SIG-M5 (cell line): ENCODE measurements at places on chromosomes 7 and 10.

- DNase-seq, result no peak
Measured at GRCh38 chr10:33211106-33211878, 123.2 kb downstream of the NRP1 start.

DNA sequence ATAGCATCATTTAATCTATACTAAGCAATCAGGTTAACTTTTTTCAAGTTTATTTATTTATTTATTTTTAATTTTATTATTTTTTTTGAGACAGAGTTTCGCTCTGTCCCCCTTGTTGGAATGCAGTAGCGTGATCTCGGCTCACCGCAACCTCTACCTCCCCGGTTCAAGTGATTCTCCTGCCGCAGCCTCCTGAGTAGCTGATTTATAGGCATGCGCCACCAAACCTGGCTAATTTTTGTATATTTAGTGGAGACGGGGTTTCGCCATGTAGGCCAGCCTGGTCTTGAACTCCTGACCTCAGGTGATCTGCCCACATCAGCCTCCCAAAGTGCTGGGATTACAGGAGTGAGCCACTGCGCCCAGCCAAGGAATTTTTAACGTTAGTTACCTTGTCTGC is 635 bp upstream of the MYPN start:
- DNase-seq, result no peak

- no peak for DNase-seq
Measured at GRCh38 chr7:74013539-74014272, 14.3 kb upstream of the ELN start.

DNA sequence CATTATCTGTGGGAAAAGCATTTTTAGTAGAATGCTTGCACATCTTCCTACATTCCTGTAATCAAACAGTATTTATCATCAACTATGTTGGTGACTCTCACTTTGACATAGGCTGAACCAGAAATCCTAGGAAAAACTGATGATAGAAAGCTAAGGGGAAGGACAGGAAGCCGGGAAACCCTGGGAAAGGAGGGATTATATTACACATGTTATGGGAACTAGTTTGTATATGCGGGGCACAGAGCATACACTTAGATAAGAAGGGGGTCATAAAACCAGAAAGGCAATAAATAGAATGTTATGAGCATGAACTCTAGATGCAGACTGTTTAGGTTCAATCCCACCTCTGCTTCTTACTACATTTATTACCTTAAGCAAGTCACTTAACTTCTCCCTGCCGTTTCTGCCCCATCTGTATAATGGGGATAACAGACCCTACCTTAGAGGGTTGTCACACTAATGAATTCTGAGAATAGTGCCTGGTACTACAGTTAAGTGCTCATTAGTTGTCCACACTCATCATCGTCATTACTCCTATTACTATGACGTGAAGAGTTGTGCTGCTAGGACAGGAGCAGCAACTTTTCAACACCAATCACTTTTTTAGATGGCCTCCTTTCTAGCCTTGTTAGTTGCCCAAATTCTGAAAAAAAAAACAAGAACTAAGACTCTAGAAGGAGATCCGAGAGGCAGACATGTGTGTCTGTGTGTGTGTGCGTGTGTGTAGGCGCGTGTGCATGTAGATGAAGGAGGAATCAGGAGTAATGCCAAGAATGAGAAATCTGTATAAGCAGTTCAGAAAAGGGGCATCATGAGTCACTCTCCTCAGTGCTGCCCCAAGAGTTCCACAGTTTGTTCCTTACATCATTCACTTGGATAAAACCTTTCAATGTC is 52.2 kb downstream of the KMT2C start:
- DNase-seq, result no peak

- no peak for DNase-seq
Measured at GRCh38 chr7:104983076-104983577, 30.9 kb upstream of the KMT2E start.

DNA sequence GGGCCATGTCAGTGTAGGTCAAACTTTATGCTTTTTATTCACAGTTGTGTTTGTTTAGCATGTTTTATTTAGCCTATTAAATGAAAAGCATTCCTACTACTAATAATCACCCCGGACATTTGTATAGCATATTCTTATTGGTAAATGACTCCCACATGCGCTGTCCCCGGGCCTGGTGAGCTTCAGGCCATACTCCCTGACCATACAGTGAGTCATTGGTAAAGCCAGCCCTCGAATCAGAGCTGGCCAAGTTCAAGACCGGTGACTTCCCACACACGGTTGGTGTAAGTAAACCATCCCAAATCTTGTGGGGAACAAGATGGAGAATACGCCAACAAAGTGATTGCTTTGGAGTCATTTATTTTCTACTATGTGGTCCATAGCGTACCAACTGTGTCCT is 238.7 kb upstream of the TCF7L2 start:
- DNase-seq, result no peak

DNA sequence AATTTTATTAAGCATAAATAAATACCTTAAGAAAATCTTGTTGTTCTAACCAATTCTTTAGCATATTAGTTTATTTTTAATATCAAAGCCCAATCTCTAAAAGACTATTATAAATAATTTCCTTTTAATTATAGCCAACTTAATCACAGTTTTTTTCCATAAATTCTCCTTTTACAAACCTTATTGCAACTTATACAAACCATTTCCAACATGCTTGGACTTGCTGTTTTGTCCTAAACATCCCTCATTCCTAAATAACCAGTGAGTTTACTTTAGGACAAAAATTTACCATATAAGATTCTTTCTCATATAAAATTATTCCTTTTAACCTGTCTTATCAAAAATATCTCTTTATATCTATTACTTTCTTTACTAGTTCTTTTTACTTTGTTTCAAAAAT is 25.2 kb upstream of the LSM8 start:
- DNase-seq, result no peak

DNA sequence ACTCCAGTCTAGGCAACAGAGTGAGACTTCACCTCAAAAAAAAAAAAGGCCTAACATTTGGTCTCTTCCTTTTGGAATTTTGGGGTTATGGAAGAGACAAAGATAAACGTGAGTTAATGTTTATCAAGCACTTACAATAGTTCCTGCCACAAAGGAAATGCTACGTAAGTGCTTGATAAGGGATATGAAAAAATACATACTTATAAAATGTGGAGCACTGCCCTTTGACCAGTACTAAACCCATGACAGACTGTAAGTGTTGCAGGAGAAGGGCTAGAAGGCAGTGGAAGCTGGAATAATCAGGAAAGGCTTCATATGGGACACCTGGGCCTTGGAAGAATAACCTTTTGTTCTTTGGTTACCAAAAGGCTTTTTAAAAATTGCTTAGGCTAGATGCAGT is 25.5 kb downstream of the TMEM248 start:
- DNase-seq, result no peak

DNA sequence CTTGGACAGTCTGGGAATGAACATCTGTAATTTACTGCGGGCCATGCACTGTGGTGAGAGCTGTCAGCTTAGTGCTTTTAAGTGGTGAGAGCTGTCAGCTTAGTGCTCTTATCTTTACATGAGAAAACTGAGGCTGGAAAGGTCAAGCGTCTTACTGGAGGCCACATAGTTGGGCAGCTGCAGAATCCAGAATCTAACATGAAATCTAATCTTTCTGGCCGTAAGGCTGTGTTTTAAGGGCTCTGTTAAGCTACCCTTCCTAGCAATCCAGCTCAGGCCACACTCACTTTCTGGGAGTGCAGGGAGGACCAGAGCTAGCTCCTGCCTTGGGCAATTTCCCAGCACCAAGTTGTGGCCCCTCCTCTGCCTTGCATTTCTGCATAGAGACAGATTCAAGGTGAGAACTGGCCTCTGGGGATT is 70.2 kb downstream of the SORCS3 start:
- DNase-seq, result no peak

- DNase-seq, result no peak
Measured at GRCh38 chr10:15068802-15069201, 19.8 kb downstream of the ACBD7 start.

GRCh38 chr10:111835574-111835973 is 348.0 kb downstream of the GPAM start:
- no peak for DNase-seq

- DNase-seq, result no peak
Measured at GRCh38 chr10:9965341-9965740, 1052.3 kb upstream of the CELF2 start.

- DNase-seq, result no peak
Measured at GRCh38 chr10:12455766-12456165, 106.4 kb downstream of the CAMK1D start.

GRCh38 chr7:149280661-149281507 is 18.9 kb downstream of the ZNF783 start:
- no peak for DNase-seq

DNA sequence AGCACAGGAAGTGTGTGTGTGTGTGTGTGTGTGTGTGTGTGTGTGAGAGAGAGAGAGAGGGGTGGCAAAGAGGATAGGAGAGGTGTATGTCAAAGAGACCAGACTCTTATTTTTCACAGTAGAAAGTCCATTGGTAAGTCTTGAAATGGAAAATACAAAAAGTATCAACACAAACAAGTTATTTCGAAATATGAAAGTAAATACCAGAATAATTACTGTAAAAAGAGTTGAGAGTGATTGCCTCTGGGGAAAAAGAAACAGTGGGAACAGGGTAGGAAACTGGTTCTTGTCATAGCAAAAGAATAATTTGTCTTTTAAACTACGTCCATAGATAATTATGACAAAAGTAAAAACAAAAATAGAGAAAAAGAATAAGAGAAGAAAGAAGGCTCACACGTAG is 29.0 kb upstream of the EIF5AL1 start:
- no peak for DNase-seq

DNA sequence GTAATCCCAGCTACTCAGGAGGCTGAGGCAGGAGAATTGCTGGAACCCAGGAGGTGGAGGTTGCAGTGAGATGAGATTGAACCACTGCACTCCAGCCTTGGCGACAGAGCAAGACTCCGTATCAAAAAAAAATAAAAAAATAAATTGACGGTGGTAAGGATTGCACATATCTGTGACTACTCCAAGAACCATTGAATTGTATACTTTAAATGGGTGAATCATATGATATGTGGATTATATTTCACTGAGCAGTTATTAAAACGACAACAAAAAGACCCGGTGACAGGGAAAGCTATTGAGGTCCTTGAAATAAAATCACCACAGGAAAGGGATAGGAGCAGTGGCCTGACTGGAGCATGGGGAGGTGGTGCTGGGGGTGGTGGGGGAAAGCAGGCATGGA is 31.2 kb upstream of the COMTD1 start:
- DNase-seq, result no peak

DNA sequence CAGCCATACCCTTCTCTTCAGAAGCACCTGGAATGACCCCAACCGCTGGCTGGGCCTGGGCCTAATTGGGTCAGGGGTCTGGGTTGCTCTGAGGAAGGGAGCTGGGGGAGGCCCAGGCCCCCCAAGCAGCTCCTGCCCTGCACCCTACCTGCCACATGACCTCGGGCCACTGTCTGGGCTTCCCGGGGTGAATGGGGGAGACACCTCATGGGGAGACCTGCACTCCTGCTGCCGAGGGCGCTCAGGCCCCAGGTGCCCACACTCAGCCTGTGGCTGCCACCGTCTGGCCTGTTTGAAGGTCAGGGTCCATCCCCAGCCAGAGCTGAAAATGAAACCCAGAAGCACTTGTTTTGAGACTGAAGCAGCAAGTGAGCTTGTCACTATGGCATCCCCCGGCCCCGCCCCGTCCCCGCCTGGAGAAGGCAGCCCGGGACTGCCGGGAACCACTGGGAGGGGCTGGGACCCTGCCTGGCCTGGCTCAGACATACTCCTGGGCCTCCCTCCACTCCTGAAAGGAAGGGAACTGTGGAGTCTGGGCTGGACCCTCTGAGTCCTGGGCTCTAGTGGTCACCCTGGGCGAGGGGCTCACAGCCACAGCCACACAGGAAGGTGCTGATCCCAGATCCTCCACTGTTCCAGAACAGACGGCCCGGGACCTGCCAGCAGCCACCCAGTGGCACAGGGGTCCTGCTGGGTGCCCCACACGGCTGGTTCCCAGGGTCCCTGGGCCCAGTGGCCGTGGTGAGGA is 7.4 kb upstream of the MICALL2 start:
- DNase-seq, result no peak

DNA sequence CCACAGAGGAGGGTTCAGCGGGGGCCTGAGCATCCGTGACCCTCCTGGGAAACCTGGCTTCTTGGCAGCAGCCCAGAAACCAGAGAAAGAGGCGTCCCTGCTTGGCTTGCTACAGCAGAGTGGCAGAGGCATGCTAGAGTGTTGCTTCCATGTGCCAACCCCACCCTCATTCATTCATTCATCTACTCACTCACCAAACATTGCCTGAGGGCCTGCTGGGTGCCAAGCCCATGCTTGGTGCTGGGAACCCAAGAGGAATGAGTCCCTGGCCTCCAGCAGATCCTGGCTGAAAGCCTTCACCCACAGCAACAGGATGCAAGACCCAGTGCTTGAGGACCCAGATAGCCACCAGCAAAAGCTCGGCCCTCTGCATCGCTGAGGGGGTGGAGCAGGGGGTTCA is 129.0 kb downstream of the CDH23 start:
- no peak for DNase-seq

GRCh38 chr10:77144656-77145055 is 493.0 kb downstream of the KCNMA1 start:
- DNase-seq, result no peak

GRCh38 chr10:14917827-14918226 is 36.1 kb downstream of the DCLRE1C start:
- DNase-seq, result no peak

GRCh38 chr7:26664274-26664673 is 200.1 kb downstream of the SKAP2 start:
- DNase-seq, result no peak

DNA sequence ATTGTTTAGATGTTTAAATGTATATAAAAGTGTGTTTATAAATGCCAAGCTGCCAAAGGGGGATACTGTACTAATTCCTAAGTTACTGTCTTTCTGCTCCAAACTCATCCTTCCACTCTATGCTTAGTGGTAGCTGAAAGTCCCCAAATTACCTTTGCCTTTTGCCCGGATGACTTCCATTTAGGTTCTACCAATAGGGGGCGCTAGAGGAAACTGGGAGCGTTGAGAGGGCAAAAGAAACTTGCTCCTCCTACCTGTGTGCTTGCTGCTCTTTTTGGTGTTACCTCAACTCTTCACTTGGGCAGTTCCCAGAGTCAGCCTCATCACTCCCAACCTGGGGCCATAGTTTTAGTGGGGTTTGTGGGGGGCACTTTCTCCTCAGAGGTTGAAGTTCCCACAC is 5.9 kb upstream of the OR2A25 start:
- DNase-seq, result no peak

DNA sequence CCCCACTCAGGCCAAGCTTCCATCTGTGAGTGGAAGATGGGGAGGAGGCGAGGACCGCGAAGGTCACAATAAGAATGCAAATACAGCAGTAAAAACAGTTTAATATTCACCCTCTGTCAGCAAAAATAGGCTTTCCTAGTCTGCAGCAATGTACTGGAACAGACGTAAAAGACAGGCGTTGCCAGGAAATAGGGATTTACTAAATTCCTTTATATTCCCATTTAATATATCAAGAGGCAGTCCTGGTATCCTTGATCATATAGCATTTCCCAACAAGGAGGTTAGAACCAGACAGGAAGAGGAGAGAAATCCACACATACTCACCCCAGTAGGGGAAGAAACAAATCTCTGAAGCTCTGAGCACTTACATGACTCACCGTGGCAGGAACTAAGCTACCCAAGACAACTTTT is 1054.9 kb upstream of the C7orf33 start:
- no peak for DNase-seq
